NCI-H2029 treated with DMSO at 0.1 percent for 48 hours (cell line): ENCODE measurements at places on chromosomes 6 and 20.

DNA sequence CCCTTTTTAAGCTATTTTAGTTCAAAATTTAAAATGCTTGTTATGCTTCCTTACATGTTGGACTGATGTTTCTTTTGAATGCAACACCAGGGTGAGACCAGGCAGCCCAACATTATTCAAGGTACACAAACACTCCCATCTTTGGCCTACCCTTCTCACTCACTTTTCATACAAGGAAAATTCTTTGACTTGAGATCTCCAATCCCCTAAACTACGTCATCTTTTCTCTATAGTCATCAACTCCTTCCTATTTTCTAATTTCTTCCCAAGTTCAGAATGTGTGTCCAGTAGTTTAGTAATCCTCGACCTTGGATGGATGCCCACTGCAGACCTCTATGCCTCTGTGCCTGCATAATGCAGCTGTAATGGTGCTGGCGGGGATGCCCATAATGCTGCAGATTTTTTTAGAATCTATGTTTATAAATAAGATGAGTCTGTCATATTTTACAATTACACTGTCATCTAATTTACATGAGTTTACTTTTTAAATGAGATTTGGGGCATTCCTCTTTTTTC, 108.7 kb downstream of the ID4 start:
- no peak for DNase-seq

GRCh38 chr6:161166176-161166575, 107.7 kb downstream of the AGPAT4 start:
- DNase-seq, result no peak

DNA sequence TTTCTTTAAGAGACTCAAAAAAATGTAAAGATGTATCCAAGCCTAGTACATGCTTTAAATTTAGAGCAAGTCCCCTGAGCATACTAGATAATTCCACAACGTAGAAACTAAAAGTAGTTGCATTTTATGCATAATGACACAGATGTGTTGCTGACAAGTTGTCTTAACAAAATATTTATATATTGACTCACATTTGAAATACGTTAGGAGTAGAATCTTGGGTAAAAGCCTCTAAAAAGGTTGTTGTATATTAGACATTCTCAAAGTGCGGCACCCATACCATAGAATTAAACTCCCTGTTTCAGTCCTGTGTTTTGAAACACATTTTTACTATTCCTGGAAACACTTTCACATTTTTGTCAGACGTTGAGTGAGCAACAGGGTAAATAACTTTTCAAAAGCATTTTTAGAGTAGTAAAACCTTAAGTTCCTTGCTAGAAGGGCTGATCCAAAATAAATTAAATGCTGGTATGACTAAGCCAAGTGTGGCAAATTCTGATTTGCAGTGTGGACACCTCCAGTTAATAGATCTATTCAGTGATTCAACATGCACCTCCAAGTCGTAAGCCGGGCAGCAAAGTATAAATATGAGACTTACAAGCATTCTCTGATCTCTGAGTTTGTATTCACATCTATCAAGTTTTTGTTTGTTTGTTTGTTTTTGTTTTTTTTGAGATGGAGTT, 97.5 kb downstream of the GMDS start:
- DNase-seq, result no peak

GRCh38 chr6:90537723-90538258, 49.1 kb downstream of the MAP3K7 start:
- DNase-seq, result no peak

- DNase-seq, result peak; percentile 1
These were observed 474.9 kb upstream of the AGPAT4 start for GRCh38 chr6:161748535-161749416.

DNA sequence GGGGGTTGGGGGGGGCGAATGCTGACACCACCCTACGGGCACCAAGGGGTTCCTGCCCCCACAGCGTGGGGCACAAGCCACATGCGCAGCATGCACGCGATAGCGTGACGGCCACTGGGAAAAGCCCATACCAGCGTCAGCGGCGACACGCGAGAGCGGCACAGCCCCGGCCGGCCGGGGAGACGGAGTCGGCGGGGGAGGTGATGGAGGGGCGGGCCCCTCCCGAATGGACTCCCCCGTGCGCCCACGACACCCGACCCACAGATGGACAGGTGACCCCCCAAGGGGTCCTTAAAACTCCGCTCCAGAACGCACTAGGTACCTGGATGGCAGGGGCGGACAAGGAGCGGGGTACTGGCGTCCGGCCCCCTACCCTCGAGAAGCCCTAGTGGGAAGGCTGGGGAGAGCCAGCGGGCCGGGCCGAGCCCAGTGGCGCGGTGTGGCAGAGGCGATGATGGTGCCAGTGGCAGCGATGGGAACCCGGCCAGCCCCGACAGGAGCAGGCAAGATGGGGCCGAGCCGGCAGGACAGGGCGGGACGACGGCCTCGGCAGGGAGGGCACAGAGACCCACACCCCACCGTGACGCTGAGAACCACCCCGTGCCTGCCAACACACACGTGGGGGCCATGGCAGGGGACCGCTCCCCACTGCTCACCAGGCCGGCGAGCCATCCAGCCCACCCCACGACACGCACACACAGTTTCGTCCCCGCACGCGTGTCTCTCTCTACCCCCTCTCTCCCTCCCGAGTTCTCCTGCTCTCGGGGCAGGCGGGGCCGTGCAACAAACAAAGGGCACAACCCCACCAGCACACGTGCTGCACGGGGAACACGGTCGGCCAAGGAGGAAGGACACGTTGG, 1959.8 kb upstream of the DEFB115 start:
- no peak for DNase-seq

GRCh38 chr6:132130626-132131298, 179.6 kb upstream of the CCN2 start:
- DNase-seq, result no peak

GRCh38 chr20:17901971-17902370, 66.6 kb downstream of the SNX5 start:
- DNase-seq, result no peak

- DNase-seq, result no peak
These were observed 250.9 kb downstream of the HIVEP2 start for GRCh38 chr6:142694054-142694453.

DNA sequence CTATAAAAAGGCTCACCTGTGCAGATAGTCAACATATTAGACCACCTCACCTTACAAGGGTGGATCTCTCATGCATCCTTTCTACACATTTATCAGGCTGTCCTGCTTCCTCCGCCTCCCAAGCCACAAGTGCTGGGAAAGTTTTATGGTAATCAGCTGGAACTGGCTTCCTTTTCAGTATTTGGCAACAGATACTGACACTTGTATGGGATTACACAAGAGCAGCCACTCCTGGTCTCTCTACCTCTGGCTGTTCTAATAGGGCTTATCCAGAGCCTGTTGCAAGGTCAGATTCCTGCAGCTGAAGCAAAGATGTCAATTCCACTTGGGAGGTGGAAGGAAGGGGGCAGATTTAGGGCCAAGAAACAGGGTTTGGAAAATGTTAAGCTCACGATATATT, 503 bp upstream of the GPLD1 start:
- no peak for DNase-seq

DNA sequence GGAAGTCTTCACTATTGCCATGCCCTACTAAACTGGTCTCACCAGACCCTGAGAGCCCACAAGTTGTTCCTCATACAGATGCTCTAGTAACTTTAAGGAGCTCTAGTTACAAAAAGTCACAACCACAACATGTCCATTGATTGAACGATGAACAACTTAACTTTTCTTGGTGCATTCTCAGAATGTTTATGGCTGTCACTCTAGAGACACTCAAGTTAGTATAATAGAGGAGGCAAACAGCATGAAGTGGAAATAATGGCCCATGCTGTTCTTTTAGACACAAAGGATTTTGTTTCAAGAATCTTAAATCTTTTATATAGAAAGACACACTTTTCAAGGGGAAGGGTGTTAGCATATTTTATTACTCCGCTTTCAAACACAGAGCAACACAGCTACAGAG, 934.4 kb downstream of the HACE1 start:
- DNase-seq, result no peak

DNA sequence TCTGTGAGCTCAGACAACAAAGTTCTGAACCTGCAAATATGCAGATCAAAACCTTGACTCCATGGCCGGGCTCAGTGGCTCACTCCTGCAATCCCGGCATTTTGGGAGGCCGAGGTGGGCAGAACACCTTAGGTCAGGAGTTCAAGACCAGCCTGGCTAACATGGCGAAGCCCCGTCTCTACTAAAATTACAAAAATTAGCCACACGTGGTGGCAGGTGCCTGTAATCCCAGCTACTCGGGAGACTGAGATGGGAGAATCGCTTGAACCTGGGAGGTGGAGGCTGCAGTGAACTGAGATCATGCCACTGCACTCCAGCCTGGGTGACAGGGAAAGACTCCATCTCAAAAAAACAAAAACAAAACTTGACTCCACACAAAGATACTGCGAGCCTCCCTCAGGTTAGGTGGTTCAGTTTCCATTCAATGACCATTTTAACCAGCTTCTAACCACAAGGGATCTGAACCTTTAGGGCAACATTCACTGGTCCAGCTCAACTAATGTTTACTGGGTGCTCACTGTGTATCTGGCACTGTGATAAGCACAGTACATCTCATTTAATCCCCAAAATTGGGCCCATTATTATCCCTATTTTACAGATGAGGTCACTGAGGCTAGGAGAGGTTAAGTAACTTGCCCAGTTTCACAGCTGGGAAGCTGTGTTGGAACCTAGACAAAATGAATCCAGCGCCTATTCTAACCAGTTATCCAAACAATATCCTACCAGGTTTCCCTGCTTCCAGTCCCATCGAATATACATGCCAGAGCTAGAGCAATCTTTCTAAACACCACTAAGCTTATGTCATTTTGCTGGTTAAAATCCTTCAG, 1.8 kb downstream of the SNRPB start:
- no peak for DNase-seq

GRCh38 chr6:147037881-147038280, 166.3 kb upstream of the STXBP5 start:
- DNase-seq, result no peak

GRCh38 chr6:44339763-44340625, 2.5 kb upstream of the SPATS1 start:
- no peak for DNase-seq

- no peak for DNase-seq
These were observed 228.9 kb downstream of the ANKRD60 start for GRCh38 chr20:57999465-58000111.

DNA sequence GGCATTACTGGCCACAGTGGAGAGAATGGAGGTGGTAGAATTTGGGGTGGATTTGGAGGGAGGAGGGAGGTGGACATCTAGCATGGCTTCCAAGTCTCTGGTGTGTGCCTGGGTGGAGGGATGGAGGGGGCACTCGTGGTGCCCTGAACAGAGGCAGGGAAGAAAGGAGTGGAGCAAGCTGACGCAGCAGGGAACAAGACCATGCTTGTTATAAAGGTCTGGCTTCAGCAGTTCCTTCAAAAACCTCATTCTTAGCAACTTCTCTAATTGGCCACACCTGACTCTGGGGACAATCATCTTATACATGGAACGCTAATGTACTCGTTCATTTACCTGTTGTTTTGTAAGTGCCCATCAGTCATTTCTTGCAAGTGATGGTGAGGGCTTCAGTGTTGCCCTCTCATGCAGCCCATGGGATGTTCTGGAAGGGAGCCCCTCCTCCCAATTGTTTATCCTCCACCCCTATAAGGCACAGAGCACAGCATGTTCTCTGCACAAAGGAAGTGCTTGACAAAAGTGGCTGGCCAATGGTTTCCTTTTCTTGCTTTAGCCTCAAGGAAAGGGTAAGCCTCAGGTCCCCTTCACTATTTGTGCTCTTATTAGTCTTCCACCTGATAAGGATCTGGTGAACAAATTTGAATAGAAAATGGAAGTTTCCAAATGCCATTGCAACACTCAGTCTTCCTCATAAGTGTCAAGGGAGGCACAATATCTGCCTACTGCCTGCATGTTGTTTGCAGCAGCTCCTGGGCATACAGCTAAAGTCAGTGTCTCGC, 39.3 kb downstream of the GFOD1 start:
- no peak for DNase-seq

DNA sequence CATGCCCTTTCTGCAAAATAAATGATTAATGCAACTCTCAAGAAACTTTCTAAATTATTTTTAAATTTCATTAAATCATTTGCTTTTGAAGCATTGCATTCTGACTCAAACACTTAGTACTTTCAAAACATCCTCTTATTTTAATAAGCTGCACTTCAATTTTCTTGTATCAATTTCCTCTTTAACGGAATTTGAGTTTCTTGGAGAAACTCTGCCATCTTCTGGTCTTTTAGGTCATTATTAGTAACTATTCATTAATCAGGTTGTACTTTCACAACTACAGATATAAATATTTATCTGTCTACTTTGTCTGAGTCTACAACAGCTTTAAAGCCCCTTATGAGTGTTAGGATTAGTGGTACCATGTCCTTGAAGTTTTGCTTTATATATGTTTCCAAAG, 30.2 kb downstream of the TMX4 start:
- DNase-seq, result no peak

GRCh38 chr6:159595173-159595572, 97.9 kb downstream of the SOD2 start:
- DNase-seq, result no peak

DNA sequence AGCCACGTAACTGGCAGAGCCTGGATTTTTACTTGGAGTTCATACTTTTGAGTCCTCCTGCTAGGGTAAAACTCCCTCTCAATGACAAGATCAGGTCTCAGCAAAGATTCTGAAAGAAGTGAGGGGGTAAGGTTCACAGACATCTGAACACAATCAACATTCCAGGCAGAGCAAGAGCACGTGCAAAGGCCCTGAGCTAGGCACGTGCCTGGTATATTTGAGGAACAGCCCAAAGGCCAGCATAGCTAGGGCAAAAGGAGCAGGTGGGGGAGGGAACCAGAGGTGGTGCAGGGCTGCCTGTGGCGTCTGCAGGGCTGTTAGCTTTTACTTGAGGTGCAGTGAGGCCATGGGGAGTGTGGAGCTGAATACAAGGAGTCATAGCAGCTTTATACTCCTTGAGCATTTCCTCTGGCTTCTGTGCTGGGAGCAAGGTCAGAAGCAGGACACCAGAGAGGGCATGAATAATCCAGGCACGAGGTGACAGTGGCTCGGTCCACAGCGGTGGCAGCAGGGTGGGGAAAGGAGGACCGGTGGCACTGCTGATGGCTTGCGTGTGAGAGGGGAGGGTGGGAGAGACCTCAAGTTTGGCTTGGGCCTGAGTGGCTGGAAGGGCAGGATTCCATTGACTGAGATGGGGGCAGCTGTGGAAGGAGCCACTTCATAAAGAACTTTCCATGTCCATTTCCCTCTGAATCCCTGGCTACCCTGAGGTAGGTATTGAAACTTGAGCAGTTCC, 57.0 kb downstream of the DLGAP4 start:
- DNase-seq, result no peak

- DNase-seq, result no peak
These were observed 59.4 kb downstream of the PYGB start for GRCh38 chr20:25306991-25307903.

- no peak for DNase-seq
These were observed 43.0 kb downstream of the RPRD1B start for GRCh38 chr20:38076548-38076947.
